Posterior cingulate gyrus (tissue), 11 donors: ENCODE measurements at places on chromosomes 6 and 20.

- no peak for DNase-seq
Measured at GRCh38 chr20:10078403-10078802, 43.6 kb downstream of the ANKEF1 start.

- DNase-seq, result no peak
Measured at GRCh38 chr6:14932485-14933182, 313.2 kb upstream of the JARID2 start.

DNA sequence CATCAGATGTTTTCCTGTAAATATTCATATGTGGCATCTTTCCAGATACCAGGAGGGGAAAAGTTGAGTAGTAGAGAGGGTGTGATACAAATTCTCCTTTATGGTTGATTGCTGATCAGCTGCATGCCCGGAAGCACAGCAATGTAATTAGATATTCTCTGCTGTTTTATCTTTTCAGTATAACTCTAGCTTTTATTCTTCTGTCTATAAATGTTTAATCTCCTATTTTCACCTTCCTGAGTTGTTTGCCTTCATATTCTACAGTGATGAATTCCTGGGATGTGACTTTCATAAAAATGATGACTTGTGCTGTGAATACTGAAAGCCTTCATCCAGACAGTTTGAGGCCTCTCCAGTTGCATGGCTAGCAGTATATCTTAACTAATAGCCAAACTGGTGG lies 53.7 kb downstream of the SH3BGRL2 start:
- DNase-seq, result no peak

DNA sequence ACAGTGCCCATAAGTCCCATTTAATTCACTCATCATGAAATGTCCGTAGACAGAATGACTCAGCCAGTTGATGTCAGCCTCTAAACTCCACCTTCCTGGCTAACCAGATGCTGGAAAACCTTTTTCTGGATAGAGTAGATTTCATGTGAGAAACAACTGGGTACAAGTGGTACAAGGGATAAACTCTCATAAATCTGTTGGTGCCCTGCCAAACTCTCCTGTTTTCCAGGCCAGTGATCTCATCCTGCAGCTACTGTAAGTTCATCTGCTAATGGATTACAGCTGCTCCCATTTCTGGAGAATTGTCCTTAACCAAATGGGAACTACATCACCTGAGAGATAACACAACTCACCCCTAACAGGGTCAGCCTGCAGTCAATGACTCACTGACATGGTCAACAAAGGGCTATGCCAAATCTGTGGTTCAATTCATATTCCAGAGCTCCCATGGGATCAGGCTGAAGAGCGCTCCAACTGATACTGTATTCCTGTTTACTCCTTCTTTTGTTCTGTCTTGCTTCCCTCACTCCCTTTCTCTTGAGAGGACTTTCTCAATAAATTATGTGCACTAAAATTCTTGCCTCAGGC lies 210.1 kb upstream of the HDDC2 start:
- DNase-seq, result no peak

- no peak for DNase-seq
Measured at GRCh38 chr20:33825340-33826269, 14.5 kb downstream of the CHMP4B start.

DNA sequence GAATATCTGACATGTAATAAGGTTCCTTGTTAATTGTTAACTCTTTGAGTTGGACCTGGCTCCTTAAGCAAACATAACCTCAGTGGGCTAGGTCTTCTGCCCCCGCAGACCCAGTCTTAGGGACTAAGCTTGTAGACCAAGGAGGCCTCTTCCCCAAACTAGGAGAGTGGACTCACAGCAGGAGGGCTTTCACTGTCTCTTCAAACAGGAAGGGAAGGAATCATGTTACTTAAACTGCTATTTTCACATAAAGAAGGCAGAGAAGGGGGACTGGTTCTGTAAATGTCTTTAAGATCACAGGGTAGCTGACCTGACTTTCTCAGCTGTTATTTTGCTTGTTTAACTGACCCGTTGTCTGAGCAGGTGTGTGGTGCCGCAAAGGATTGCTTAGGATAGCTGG lies 34.9 kb upstream of the PRDM1 start:
- DNase-seq, result no peak

GRCh38 chr6:9025228-9025627 lies 589.9 kb upstream of the SLC35B3 start:
- DNase-seq, result no peak

- no peak for DNase-seq
Measured at GRCh38 chr20:38092915-38093314, 59.4 kb downstream of the RPRD1B start.

DNA sequence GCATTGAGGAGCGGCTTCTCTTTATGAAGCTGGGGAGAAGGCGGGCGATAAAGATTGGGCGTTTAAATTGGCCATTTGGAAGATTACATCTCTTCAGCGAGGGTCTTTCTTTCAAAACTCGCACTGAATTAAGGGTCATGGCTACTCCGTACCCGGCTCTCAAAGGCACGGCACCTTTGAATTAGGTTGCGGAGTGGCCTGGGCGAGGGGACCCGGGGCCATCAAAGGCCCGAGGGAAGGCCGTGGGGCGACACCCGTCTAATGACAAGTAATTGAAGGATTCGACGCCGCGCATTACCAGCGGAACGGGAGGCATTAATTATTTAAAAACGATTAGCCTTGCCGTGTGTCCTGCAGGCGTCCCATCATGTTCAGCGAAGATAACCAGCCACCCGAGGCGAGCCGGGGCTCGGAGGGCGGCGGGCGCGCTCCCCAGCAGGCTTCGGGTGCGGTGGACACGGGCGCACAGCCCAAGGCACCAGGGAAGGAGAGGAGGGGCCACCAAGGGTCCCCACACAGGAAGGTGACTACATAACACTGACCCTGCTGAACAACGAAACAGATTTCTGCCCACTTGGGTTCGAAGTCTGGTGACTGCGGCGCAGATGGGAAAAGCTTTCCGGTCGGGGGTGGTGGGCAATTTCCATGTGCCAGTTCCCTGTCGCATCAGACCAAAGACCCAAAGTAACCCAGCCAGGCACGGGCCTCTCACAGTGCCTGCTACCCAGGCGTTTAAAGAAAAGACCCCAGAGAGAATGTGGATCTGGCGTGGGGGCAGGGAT lies 7.4 kb downstream of the FOXA2 start:
- DNase-seq, result no peak

DNA sequence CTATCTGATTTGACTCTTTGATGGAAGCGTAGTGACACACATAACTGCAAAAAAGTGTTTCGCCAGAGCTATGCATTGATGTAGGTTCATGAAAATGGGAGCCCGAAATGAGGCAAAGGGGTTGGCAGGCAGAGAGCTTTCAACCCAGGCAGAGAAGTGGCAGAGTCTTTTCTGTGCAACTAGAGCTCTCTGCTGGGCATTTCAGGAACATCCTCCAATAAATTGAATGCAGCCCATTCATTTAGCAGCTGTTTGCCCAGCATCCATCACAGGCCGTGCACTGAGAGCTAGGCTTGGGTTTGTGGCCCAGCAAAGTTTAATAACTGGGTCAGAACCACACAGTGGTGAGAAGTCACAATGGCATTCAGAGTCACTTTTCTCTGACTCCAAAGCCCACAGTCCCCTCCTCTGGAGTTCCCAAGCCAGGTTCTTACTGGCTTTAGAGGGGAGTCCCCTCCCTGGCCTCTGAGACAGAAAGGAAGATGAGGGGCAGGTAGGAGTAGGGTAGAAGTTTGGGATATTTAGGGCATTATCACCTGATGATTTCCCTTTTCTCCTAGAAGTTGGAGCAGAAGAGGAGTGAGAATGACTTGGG lies 31.8 kb upstream of the ELMO2 start:
- no peak for DNase-seq

GRCh38 chr20:18692447-18692846 lies 104.6 kb downstream of the DTD1 start:
- DNase-seq, result no peak

GRCh38 chr20:41352666-41353065 lies 12.0 kb downstream of the LPIN3 start:
- DNase-seq, result no peak

- DNase-seq, result no peak
Measured at GRCh38 chr6:56567501-56567900, 75.2 kb downstream of the DST start.

- peak; percentile 86 for DNase-seq
Measured at GRCh38 chr6:110355727-110356126, 2.4 kb downstream of the METTL24 start.

DNA sequence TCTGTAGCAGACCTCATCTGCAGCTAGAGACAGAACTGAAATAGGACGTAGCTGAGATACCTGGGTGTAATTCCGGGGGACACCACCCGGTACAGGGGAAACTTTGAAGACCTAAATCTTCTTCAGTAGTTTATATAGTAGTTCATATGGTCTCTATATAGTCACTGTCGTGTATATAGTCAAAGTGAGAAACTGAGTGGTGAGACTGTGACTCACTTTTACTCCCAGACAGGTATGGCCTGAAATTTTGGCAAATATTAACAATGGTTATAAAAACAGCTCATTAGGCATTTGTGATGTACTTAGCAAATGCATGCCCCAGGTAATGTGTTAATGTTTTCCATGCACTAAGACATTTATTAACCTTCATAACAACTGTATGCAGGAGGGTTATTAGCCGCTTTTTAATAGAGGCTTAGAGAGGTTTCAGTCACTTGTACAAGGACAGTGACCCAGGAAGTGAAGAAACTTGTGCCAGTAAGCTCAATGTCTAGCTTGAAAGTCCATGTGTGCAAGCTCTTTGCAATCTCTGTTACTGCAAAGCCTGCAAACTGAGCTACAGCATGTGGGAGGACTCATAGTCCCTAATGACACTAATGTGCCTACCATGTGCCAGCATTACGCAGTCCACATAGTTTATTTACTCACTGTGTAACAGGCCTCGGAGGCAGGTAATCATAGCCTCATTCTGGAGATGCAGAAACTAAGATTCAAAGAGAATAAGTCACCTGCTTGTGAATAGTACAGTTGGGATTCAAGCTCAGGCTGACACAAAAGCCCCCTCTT lies 165.4 kb upstream of the CHD6 start:
- DNase-seq, result no peak
